Umbilical cord (tissue), 2 donors: ENCODE measurements at places on chromosomes 16 and 17. TPM values are rescaled to one million over a fixed set of nuclear protein-coding genes. Genes with fewer than 3 reads are reported as not detected.

Gene SPAG5
- 18.8 TPM for total RNA-seq

DNA sequence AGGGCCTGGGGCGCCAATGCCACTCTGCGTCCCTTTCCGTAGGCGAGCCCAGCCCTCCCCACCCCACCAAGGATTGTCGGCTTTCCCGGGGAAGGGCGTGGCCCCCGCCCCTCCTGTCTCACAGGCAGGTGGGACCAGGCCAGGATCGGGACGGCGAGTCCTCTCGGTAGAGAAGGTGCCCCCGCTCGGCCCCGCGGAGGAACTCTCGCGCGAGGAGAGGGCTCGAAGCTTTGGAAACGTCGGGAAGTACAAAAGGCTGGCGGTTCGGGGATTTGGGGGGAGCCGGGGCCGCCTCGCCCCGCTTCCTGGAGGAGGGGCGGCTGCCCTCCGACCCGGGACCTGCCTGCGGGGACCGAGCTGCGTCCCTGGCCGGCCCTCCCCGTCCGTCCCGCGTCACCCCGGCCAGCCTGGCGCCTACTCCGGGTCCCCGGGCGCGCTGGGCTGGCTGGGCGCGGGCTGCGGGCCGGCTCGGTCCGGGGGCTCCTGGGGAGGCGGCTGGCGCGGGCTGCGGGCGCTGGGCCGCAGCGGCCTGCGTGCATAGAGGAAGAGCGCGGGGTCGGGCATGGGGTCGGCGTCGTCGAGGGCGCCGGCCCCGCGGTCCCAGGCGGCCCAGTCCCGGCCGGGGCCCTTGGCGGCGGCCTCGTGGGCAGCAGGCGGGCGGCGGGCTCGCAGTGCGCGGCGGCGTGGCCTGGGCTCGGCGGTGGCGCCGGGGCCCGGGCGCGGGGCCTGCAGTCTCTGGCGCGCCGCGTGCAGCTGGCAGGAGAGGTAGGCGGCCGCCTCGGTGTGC lies 12.6 kb upstream of the CLUH start:
- DNase-seq = peak; percentile 53

DNA sequence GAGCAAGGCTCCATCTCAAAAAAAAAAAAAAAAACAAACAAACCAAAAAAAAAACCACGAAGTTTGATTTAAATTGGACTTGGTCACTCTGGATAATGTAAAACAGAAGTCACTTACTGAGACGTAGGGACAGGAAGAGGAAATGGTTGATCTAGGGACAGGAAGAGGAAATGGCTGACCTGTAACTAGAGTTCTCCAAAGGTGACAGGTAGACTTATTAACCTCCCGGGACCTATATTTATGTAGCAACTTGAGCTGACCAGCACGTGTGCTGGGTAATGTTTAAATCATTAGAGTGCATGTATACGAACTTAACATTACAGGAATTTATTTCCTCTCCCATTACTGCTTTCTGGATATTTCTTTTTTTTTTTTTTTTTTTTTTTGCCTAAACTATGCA lies 81.5 kb upstream of the DHX40 start:
- DNase-seq = no peak

DNA sequence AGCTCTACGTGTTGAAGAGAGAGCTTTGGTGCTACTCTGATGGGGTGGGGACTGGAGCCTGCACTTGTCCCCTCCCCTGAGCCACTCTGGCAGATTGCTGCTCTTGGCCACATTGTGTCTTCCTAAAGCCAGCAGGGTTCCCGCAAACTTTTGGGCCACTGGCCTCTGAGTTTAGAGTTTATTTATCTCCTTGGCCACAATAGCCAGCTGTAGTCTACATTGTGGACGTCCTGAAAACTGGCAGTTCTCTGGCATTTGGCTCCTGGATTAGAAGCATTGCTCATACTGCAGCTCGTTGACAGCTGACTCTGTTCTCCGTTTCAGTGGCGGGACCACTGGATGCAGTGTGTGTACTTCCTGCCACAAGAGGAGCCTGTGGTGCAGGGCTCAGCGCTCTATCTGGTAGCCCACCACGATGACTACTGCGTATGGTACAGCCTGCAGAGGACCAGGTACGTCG lies 34.6 kb downstream of the PRMT7 start:
- no peak for DNase-seq

GRCh38 chr16:11977376-11978041 lies 975 bp downstream of the SNX29 start:
- peak; percentile 69 for DNase-seq

DNA sequence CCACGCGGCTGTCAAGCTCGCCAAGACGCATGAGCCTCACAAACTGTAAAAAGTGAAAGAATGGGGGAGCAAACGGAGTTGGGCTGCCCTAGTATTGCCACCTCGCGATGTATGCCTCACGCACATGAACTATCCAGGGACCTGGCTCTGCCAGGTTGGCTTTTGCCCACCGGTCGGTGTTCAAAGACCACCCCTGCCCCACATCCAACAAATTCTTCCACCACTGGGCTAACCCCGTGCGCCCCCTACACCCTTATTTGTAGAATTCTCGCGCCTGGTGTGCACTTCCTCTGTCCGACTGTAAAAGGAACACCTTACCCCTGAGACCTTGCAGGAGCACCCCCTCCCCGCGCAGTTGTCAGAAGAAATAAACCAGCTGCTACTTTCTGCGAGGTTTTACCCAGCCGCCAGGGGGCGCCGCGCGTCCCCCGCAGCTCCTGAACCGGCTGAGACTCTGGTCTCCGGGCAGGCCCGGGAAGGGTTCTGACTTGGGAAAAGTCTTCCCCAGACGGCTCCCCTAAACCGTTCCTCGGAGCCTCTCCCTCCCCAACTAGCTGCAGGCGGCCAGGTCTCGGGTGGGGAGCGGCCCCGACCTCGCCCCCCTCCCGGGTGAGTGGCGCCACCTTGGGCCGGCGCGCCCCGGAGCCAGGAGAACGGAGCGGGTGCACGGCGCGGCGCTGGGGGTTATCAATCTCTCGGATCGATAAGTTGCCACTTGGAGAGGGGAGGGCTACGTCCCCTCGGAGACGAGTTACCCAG lies 1.7 kb upstream of the ZNF423 start:
- peak; percentile 66 for DNase-seq

DNA sequence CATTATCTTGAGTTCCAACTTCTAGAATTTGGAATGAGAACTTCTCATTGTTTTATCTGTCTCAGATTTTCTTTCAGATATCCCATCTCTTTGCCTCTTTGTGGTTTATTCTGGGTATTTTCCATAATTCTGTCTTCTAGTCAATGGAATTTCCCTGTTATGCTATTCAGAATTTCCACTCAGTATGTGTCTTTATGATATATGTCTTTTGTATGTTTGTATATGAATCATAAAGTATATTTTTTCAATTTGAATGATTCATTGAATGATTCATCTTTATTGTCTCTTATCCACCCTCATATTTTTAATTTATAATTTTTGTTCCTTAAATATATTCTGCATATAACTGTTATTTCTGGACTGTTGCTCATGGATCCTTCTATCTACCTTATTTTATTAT lies 729.7 kb upstream of the GOT2 start:
- no peak for DNase-seq

DNA sequence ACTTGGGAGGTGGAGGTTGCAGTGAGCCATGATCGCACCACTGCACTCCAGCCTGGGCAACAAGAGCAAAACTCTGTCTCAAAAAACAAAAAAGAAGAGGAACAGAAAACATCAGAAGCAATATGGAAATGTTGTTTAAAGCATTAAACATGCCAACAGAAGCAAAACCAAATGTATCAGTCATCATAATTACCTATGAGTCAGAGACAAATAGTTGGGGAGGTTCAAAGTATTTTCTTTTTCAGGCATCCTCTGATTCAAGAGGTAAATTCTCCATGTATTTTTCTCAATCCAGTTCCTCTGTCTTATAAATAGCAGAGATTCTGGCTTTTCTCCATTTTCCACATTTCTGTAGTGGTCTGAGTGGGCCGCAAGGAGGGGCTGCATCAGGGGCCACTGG lies 2.1 kb upstream of the TM4SF5 start:
- DNase-seq = no peak

Gene MT1M
- not detected for total RNA-seq
